ENCODE measurements at places on chromosomes 2 and 18. TPM values are rescaled to one million over a fixed set of nuclear protein-coding genes. Genes with fewer than 3 reads are reported as not detected.

The LGALSL gene
- 48.9 TPM for total RNA-seq

The SALL3 gene
- total RNA-seq, result 18.9 TPM

The CTNNA2 gene
- total RNA-seq, result 291 TPM

The TEKT4 gene
- total RNA-seq, result 2.5 TPM

The CXCR4 gene
- 46.8 TPM for total RNA-seq

The CABYR gene
- 19.6 TPM for total RNA-seq

The UGT1A8 gene
- not detected for total RNA-seq

The FKBP1B gene
- 98.5 TPM for total RNA-seq

The MCM6 gene
- total RNA-seq, result 21.2 TPM

The DLGAP1 gene
- 47.3 TPM for total RNA-seq

The RPL37A gene
- 3,287 TPM for total RNA-seq

The IL1R2 gene
- total RNA-seq, result not detected

The FLACC1 gene
- 3.7 TPM for total RNA-seq

The ERMN gene
- 1.2 TPM for total RNA-seq

The SLC9A4 gene
- 0.69 TPM for total RNA-seq

The POTEI gene
- total RNA-seq, result 1.2 TPM

The AQP4 gene
- total RNA-seq, result 549 TPM

The MBD1 gene
- 47.3 TPM for total RNA-seq

The POLR1B gene
- total RNA-seq, result 31.1 TPM

The IGFBP5 gene
- total RNA-seq, result 59.3 TPM

The CXCR2 gene
- total RNA-seq, result 0.23 TPM

The CCDC102B gene
- 21.2 TPM for total RNA-seq

The RGPD6 gene
- 112 TPM for total RNA-seq

The EHD3 gene
- total RNA-seq, result 15.9 TPM

The TRMT61B gene
- 25.6 TPM for total RNA-seq

The TTC32 gene
- 17.3 TPM for total RNA-seq

The GALNT3 gene
- 4.6 TPM for total RNA-seq

The HRH4 gene
- 0.23 TPM for total RNA-seq

The PPIL3 gene
- 56.1 TPM for total RNA-seq

The IL36G gene
- total RNA-seq, result not detected

The IHH gene
- total RNA-seq, result 0.69 TPM

The SLC19A3 gene
- total RNA-seq, result 3.9 TPM

The GKN1 gene
- not detected for total RNA-seq

The IGFBP2 gene
- total RNA-seq, result 98.7 TPM

The GALM gene
- total RNA-seq, result 5.5 TPM

The ECEL1 gene
- 27.0 TPM for total RNA-seq

The C2orf78 gene
- not detected for total RNA-seq

The UGT1A1 gene
- not detected for total RNA-seq

Data from diencephalon (tissue), 1 donor.